NCI-H510A treated with DMSO at 0.1 percent for 48 hours (cell line): ENCODE measurements at places on chromosomes 5 and 9.

- DNase-seq: peak; percentile 63
These were observed 1000.5 kb downstream of the PTPRD start for GRCh38 chr9:9612270-9612669.

GRCh38 chr9:129501771-129502319 is 119.1 kb downstream of the C9orf50 start:
- DNase-seq: no peak

DNA sequence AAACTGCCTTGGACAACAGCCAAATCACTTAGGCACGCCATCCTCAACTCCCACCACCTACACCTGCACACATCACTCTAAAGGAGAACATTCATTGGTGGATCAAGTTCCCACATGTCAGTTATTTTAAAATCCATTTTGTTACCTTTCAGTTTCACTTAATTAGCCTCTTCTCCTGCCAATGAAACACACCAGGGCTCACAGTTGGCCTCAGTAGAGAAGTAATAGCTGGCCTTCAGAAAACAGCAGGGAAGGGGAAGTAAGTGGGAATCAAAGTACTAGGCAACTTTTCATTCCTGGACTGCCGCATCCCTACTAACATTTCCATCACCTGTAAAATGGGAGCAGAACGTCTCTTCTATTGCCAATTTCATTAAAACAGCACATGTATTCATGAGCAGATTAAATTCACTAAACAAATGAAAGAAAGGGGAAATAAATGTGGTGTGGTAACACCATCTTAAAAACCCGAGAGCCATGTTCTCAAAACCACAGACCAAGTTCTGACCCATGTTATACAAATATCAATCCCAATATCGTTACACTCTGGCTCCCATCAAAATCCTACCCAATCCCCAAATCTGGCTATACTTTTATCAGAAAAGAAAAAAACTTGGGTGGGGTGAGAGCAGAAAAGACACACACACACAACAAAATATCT is 1.7 kb downstream of the SIL1 start:
- DNase-seq: no peak

DNA sequence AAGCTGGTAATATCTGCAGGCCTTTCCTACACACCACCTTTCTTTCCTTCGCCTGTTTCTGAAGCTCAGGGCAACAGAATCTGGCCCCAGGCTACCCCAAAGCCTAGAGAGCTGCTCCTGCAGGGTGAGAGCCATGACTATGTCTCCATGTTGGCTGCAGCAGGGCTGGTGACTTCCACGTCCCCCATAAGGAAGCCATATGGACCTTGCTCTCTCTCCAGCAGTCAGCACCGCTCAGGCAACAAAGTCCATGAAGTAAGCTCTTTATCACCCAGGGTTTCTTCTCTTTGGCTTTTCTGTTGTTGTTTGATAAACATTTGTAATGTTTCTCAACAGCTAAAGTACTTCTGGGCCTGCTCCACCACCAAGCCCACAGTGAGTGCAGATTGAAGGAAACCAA is 125.2 kb downstream of the SLIT3 start:
- no peak for DNase-seq
